ENCODE measurements at places on chromosomes 7 and 10.

DNA sequence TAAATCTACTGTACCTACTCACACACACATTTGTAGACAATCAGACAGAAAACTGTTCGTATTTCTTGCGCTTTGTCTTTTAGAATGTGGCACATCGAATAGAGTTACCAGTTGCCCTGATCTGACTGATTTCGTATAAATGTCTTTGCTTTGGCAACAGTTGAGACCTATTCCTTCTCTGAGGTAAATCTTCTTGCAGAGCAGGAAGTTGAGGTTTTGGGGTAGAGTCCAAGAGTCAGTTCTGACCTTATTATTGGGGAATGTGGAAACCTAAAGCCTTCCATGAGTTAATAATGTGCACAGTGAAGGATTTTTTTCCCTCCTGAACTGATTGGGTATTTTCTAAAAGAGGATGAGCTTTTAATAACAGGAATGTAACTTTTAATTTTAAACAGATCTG, 135.3 kb downstream of the KIAA1217 start:
- DNase-seq = no peak

- no peak for DNase-seq
These were observed 2.5 kb downstream of the MTPN start for GRCh38 chr7:135974667-135975066.

GRCh38 chr10:99364125-99364524, 35.0 kb downstream of the CNNM1 start:
- DNase-seq = no peak

GRCh38 chr10:43199684-43200537, 61.7 kb downstream of the CSGALNACT2 start:
- DNase-seq = no peak

GRCh38 chr10:31017534-31018355, 13.9 kb downstream of the ZNF438 start:
- DNase-seq = no peak

DNA sequence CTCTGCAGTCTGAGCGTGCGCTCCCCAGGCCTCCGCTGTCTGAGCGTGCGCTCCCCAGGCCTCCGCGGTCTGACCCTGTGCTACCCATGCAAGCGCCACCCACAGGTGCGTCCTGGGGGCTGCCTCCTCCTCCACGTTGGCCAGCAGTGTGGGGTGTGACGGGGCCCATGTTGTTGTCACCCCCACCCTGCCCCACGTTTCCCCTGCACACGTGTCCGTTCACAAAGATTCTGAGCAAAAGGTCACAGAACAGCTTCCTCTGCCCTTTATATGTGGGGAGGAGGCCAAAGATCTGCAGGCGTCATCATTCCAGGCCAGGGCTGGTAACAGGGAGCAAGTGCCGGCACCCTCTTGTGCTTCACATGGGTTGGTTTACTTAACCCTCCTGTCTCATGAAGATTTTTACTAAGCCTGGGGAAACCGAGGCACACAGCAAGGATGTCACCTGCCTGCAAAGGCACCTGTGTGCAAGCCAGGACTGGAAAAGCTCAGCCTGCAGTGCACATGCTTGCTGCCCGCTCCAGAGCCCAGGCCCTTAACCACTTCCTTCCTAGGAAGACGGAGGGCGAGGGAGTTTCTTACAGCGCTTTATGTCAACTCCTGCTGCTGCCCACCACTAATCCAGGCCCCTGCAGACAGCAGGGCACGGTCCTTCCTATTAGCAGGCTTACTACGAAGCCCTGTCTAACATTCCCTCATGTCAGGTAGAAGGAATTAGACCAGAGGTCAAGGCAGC, 4.8 kb downstream of the GPR146 start:
- no peak for DNase-seq

DNA sequence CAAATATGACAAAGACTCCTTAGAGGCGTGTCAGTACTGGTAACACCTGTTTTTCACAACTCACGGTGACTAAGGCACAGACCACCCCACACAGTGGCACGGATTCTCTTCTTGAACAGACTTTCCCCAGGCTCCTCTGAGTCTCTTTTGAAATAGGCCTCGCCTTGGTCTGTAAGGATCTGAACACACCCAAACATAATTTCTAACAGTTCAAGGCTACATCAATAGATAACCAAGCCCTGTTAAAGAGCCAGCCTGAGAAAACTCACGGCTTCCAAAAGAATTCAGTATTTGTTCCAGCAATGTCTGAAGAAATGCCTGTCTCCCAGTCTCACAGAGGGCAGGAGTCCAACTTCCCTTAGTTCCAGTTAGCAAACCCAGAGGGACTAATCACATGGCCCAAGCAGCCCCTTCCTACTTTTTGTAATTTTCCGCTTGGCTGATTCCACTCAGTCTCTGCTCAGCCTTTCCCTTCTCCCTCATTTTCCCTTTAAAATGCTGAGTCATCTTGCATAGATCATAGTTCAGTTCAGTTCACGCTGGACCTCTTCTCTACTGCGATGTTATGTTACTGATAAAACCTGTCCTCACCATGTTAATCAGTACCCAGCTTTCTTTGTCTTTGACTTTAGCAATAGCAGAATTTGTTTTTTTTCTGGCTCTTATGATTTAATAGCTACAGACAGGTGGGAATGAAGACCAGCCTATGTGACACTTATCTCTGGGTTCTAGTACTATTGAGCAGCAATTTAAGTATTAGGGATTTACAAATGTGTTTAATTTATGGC, 22.6 kb upstream of the AKR1C3 start:
- no peak for DNase-seq

GRCh38 chr7:113562801-113563200, 356.0 kb downstream of the PPP1R3A start:
- DNase-seq = no peak

- DNase-seq = no peak
These were observed 220.2 kb downstream of the ARHGAP12 start for GRCh38 chr10:31708474-31708873.

GRCh38 chr10:33241351-33241750, 93.1 kb downstream of the NRP1 start:
- DNase-seq = no peak

- DNase-seq = no peak
These were observed 6.2 kb downstream of the WNT8B start for GRCh38 chr10:100468978-100469377.

DNA sequence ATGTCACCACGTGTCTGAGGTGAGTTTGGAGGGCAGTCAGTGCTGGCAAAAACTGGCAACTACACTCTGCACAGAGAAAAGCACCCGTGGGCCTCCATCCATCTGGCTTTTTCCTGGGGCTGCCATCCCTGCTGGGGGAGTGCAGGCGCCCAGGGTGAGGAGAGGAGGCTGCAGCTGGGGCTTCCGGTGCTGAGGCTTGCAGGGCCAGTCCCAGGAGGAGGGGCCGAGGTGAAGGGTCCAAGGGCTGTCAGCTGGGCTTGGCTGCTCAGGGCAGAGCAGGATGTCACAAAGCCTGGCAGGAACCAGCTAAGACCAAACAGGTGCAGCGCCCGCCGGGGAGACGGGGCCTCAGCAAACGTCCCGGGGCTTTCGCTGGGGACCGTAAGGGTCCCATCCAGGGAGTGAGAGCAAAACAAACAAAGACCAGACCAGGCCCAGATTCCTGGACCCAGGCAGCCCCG, 77.2 kb downstream of the CFAP46 start:
- DNase-seq = no peak

DNA sequence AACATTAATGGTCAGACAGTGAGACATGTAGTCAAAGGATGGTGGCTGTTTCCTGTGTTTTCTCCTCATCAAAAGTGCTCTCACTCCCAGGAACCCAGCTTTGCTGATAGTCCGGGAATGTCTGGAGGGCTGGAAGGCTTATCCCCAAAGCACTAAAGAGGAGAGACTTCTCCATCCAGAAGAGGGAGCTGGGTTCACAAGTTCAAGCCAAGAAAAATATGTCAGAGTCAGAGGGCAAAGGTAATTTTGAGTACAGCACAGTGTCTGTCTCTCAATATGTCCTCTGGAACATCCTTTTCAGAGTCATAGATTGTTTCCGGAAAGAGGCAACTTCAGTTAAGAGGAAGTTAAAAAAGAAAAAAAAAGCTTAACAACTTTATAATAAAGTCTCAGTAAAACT, 281.5 kb upstream of the PHYHIPL start:
- DNase-seq = no peak

Data from NCI-H510A (cell line).